ENCODE measurements at places on chromosomes 3 and 15.

DNA sequence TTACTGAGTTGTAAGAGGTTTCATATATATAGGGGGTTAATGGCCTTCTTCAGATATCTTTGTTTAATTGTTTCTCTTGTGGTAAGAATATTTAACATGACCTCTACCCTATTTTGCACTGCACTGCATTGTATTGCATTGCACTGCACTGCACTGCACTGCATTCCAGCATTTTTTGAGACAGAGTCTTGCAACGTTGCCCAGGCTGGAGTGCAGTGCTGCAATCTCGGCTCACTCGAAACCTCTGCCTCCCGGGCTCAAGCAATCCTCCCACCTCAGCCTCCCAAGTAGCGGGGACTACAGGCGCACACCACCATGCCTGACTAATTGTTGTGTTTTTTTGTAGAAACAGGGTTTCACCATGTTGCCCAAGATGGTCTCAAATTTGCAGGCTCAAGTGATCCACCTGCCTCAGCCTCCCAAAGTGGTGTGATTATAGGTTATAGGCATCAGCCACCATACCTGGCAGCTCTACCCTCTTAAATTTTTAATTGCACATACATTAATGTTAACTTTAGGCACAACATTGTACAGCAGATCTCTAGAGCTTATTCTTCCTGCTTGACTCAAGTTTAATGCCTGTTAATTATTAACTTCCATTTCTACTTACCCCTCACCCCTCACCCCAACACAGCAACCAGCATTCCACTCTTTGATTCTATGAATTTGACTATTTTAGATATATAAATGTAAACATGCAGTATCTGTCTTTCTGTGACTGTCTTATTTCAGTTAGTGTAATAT is 38.4 kb downstream of the NEDD4 start:
- DNase-seq = no peak

DNA sequence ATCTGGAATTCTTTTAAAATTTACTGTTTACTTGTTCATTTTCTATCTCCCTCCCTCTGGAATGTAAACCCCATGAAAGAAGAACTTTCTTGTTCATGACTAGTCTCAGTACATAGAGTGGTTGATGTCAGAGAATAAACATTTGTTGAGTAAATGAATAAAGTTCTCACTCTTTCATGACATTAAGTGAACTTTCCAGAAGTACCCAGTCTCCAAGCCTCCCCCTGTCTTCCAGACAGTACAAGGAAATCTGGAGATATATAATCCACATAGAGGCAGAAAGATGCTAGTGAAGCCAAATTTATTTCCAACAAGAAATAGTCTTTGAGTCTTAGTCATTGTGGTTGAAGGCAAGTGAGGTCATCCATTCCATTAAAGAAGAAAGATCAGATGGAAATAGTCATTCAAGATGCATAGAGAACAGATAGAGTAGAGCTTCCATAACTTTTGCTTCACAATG is 71.5 kb upstream of the GALNT15 start:
- no peak for DNase-seq

GRCh38 chr3:98843266-98843959 is 58.1 kb downstream of the DCBLD2 start:
- no peak for DNase-seq

DNA sequence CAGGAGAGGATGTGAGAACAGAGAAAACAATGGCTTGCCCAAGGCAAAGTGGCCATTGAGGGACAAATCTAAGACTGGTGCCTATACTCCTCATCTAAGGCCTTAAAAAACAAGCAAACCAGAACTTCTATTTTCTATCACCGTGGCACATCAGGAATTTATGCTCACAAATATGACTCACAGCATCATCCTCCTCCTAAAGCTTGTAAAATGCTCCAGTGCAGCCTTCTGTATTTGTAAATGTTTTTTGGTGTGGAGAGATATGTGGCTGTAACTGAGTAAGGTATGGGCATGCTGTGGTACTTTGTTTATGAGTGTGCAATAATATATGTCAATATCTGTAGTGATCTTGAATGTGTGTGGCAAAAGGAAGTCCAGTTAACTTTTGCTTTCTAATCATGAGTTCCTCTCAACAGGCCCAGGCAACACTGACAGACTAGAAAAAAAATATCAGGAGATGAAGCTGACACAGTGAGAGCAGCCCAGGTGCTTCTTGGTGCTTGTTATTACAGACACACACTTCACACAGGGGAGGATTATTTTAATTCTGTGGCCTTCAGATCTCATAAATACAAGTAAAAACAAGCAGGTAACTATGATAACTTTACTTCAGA is 60.3 kb downstream of the CTNNB1 start:
- DNase-seq = no peak

- no peak for DNase-seq
Observed at GRCh38 chr3:45507820-45508317, 86.7 kb upstream of the LIMD1 start.

- no peak for DNase-seq
Observed at GRCh38 chr3:23078735-23079134, 124.4 kb upstream of the UBE2E2 start.

GRCh38 chr3:81658322-81658997 is 103.0 kb downstream of the GBE1 start:
- DNase-seq = no peak

DNA sequence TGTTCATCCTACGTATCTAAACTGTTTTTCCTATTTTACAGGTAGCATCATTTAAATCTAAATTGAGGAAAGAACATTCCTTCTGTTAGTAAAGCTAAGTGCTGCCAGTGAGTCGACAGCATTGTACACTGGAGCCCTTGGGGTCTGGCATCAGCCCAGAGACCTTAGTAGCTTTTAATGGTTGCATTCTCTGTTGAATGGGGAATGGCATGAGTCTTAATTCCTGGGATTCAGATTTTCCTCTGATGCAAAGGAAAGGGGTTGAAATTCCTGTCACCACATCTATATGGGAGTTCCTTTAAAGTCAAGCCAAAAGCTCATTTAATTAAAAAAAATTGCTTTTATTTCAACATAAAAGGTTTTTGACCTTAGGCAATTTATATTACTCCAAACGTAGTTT is 148.4 kb upstream of the GBE1 start:
- no peak for DNase-seq

- DNase-seq = no peak
Observed at GRCh38 chr15:62334536-62334935, 169.5 kb upstream of the C2CD4B start.

DNA sequence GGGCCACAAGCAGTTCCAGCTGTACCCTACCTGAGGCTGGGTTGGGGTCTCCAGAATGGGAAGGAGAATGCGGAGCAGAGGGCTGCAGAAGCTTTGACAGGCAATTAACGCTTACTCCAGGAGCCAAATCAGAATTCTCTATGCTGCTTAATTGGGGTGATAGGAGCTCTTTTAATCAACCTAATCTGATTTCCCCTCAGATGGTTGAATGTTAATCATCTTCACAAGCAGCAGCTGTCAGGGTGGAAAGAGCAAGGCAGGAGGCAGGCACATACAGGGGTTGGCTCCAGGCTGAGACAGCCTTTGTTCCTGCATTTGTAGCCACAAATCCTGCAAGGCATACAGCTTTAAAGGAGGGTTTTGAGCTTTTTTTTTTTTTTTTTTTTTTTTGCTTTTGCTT is 2.6 kb downstream of the CILP start:
- DNase-seq = no peak

- DNase-seq = no peak
Observed at GRCh38 chr3:133547432-133548041, 25.9 kb upstream of the CDV3 start.

- no peak for DNase-seq
Observed at GRCh38 chr3:178856804-178857203, 214.8 kb downstream of the ZMAT3 start.

DNA sequence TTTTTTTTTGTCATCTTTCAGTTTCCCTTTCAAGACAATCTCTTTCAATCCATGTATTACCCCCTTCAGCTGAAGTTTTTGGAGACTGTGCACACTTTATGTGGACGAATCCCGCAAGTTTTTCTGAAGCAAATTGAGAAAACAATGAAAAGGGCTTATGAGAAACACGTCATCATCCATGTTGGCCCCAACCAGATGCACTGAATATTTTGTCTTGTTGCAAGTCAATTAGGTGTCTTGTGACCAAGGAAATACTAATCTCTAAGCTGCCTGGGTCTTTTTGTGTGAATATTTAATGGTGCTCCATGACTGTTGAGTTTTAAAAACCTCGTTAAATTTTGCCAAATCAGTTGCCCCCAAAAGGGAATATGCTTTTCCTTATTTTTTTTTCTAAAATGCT is 21.7 kb upstream of the PPP4R2 start:
- no peak for DNase-seq

DNA sequence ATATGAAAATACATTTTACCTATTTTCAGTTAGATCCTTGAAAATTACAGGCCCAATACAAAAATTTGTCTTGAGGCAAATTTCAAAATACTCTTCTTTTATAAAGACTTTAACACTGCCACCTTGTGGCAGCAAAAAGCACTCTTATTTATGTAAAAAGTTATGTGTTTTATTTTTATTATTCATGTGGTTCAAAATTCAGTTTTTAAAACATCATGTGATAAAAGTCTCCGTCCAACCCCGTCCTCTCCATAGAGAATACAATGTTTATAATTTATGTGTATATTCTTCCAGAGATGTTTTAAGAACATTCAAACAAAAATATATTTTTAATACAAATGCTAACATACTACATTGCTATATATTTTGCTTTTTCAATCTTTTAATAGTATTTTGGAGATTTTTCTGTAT is 36.9 kb upstream of the TRIM59 start:
- no peak for DNase-seq

DNA sequence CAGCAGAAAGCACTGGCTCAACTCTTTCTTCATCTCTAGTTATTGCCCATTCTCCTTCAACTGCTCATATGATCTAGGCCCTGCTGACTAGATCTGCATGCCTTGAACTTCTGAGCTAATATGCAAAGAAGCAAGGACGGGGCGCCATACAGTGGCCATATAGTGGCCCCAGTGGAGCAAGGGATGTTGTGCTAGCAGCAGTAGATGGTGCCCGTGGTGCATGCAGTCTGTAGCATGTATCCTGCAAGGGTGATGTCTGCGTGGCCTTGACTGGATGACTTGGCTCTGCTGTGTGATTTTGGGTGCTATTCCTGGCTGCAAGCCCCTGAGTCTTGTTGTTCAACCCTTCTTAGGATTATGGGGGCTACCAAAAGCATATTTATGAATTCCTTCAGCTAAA is 12.2 kb upstream of the NMD3 start:
- no peak for DNase-seq

GRCh38 chr15:31438601-31439265 is 112.1 kb downstream of the KLF13 start:
- peak; percentile 28 for DNase-seq

GRCh38 chr3:16485395-16485992 is 28.0 kb downstream of the RFTN1 start:
- DNase-seq = no peak

- no peak for DNase-seq
Observed at GRCh38 chr15:63604281-63604680, 7.1 kb downstream of the FBXL22 start.

GRCh38 chr3:156598413-156598812 is 43.5 kb upstream of the SSR3 start:
- DNase-seq = no peak

- DNase-seq = no peak
Observed at GRCh38 chr3:79245284-79246138, 522.3 kb downstream of the ROBO1 start.

DNA sequence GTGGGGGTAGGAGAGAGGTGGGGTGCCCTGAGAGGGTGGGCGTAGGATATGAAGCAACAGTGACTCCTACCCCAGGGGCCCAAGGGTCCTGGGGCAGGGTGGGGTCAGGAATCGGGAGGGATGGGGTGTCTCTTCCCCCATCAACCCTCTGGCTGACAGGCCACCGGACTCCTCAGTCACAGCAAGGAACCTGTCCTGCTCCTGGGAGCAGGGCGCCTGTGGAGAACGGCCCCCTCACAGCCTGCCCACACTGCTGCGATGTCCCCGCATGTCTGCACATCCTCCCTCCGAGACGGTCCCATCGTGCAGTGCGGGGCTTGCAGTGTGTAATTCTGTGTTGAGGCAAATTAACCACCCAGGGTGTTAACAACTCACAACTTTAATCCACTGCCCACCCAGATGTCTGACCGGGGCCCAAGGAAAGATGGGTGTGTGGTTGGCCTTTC is 2.7 kb downstream of the TM4SF19 start:
- DNase-seq = no peak

GRCh38 chr15:76197703-76198455 is 113.4 kb downstream of the ETFA start:
- no peak for DNase-seq

GRCh38 chr3:58991026-58991425 is 58.8 kb downstream of the CFAP20DC start:
- DNase-seq = no peak

DNA sequence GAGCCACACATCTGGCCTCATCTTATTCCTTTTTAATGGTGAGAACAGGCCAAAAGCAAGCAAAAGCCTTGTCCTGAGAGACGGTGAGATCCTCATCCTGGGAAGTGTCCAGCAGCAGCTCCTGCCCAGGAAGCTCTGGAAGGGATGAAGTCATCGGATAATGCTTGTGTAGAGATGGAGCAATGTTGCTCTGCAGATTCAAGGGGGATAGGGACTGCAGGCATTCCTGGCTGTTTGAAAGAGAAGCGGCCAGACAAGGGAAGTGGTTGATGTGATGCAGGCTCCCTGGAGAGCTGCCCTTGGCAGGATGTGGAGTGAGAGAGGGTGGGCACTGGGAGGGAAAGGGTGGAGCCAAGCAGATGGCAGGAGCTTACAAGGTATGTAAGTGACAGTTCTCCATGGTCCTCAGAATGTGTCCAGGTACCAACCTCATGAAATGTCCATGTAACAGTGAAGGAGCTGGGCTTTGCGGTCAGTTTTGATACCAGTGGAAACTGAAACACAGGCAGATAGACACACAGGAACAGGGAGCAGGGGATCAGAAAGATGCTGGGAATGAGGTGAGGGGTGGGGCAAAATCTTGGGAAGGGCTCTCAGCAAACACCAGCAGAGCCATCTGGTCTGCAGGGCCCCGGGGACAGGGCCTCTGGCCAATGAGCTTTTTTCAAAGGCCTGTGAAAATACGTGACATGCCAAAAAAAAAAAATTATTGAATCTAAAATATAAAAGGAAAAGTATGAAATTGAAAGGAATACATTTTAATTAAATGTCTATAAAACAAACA is 32.2 kb upstream of the LACTB start:
- DNase-seq = no peak

Data from posterior vena cava (tissue), 2 donors.